ENCODE measurements at places on chromosomes 2 and 18.

GRCh38 chr2:195500879-195501278, 156.1 kb upstream of the SLC39A10 start:
- DNase-seq = no peak

DNA sequence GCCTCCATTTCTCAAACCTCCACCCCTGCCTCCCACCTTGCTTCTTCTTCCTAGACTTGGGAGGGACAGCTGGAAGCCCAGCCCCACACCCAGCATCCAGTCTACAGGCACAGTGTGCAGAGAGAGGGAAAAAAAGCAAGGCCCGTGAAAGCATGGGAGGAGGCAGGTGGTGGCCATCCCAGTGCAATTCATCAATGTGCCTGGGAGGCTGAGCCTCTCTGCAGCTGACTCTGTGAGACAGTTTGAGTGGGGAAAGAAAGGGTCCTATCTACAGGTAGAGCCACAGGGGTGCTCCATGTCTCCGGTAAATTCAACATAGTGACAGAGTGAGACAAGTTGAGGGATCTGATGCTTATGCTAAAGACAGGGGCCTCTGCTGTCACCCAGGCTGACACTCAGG, 340.6 kb downstream of the DYSF start:
- DNase-seq = no peak

GRCh38 chr2:68185541-68186164, 28.0 kb downstream of the PNO1 start:
- DNase-seq = peak; percentile 50

- peak; percentile 43 for DNase-seq
These were observed 83.7 kb downstream of the FMNL2 start for GRCh38 chr2:152418688-152419087.

DNA sequence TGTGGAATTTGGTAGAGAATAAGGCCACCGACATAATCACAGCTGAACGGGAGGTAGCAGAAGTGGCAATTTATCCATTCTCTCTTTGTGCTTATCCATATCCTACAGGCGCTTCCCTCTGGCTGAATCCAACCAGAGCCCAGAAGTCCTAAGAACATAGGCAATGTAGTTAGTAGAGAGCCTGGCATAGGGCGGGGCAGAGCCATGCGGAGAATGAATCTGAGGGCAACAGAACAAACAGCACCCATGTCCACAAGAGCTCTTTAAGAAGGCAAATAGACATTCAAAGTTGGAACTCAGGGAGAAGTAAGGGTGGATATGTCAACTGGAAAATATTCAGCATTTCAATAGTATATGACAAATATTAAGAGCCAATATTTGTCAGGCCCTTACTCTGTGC, 305.9 kb upstream of the VWC2L start:
- DNase-seq = no peak

GRCh38 chr18:53838746-53839145, 385.7 kb downstream of the MBD2 start:
- DNase-seq = no peak

DNA sequence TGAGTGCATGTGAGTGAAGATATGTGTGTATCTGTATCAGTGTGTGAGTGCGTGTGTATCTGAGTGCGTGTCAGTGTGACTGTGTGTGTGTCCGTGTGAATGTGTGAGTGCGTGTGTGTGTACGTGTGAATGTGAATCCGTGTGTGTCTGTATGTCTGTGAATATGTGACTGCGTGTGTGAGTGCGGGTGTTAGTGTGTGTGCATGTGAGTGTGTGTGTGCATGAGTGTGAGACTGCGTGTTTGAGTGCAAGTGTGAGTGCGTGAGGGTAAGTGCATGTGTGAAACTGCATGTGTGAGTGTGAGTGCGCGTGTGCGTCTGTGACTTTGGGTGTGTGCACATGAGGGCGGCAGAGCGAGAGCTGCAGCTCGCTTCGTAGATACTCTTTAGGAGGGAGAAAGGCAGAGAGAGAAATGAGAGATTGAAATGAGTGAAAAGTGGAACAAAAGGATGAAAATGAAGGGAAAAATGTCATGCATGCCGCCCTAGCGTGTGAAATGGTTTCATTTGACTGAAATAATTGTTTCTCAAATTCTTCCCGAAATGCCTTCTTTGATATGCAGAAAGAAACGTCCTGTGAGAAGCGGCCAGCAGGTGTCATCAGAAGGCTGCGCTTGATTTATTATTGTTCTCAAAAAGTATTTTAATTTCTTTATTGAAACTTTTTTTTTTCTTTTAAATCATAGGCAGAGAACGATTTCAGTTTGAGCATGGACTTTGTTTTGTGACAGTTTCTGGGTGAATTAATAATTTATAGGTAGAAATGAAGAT, 25.6 kb downstream of the ZNF407 start:
- DNase-seq = no peak

DNA sequence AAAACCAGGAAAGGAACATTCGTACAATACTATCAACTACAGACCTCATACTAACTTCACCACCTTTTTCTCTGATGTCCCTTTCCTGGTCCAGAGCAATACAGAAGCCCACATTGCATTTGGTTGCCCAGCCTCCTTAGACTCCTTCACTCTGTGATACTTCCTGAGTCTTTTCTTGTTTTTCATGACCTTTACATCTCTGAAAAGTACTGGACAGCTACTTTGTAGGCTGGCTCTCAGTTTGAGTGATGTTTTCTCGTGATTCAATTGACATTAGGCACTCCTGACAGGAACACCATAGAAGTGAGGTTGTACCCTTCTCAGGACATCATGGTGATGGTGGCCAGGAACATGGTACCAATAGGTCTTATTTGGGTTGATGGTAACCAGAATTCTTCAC, 185.9 kb upstream of the SLC39A10 start:
- no peak for DNase-seq

- DNase-seq = peak; percentile 91
These were observed at the start of gene MARCHF4 for GRCh38 chr2:216371721-216372702. Gene MARCHF4, minus strand, starts transcription at chr2:216372483. Its CDS starts 2,223 bp downstream, at chr2:216370260.

GRCh38 chr2:196256585-196256984, 85.2 kb upstream of the STK17B start:
- DNase-seq = no peak

DNA sequence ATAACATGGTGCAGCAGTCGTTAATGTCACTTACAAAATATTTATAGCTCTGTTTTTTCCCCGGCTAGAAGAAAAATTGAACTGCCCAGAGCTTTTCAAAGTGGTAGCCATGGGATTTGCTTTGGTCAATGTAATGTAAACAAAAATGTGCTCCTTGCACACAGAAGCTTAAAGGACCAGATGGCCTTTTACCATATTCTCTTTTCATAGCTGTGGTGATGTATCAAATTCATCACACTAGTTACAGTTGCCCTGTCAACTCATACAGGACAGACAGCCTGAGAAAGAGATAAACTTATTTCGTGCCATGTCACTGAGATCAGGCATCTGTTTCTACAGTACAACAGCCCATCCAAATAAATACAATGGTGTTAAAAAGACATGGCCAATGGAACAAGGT, 368.1 kb upstream of the CDH19 start:
- DNase-seq = no peak

- DNase-seq = no peak
These were observed 59.5 kb downstream of the ABCG8 start for GRCh38 chr2:43898134-43898837.

DNA sequence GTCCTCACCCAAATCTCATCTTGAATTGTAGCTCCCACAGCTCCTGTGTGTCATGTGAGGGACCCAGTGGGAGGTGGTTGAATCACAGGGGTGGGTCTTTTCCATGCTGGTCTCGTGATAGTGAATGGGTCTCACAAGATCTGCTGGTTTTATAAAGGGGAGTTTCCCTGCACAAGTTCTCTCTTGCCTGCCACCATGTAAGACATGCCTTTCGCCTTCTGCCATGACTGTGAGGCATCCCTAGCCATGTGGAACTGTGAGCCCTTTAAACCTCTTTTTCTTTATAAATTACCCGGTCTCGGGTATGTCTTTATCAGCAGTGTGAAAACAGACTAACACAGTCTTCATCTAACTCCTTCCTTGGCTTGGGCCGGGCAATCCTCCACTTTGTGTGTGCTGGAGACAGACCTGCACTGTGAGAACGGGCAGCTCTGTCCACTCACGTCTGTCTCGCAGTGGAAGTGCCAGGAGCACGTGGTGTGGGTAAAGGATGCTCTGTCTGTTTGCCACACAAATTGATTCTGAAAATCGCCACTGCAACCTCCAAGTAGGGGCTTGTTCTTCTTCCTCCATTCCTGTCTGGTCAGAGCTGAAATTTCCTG, 47.6 kb upstream of the OTOS start:
- no peak for DNase-seq

- DNase-seq = no peak
These were observed 131.7 kb upstream of the TNP1 start for GRCh38 chr2:216991563-216991962.
